ENCODE measurements at places on chromosomes 13 and 19. TPM values are rescaled to one million over a fixed set of nuclear protein-coding genes. Genes with fewer than 3 reads are reported as not detected.

The OXGR1 gene
- polyA plus RNA-seq = 4.3 TPM

- no peak for DNase-seq
Observed at GRCh38 chr13:94323764-94324758, 155.4 kb downstream of the DCT start.

The IGSF23 gene
- 1.3 TPM for polyA plus RNA-seq

- no peak for DNase-seq
Observed at GRCh38 chr19:16021796-16022195, 54.5 kb upstream of the TPM4 start.

- no peak for DNase-seq
Observed at GRCh38 chr19:38317104-38317612, 1.4 kb upstream of the YIF1B start.

DNA sequence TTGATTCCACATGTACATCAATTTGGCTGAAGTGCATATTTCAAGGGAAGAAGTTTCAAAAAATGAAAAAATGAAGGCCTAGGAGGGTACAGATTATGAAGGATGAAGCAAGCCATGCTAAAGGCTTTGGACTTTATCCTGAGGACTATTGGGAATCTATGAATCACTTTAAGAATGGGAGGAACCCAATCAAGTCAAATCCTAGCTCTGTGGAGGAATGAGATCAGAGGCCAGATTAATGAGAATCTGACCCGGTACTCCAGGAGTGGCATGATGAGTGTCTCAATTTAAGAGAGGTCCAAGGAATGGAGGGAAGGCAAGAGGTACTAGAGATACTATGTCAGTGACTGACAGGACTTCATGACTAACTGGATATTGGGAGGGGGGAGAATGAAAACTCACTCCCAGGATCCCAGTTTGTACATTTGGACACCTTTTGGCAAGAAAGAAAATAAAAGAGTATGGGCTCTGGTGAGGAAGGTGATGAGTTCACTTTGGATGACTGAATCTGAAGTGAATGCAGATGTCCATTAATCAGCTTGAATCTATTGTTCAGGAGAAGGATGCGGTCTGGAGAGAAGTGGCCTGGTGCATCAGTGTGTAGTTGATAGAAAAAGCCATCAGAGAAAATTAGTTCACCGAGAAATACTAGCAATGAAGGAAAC lies 349.0 kb downstream of the EFNB2 start:
- no peak for DNase-seq

- DNase-seq = no peak
Observed at GRCh38 chr19:17565611-17566010, 10.2 kb downstream of the COLGALT1 start.

All from renal pelvis (tissue), 12 donors.